Right atrium auricular region (tissue), 2 donors: ENCODE measurements at places on chromosomes 3 and 15. TPM values are rescaled to one million over a fixed set of nuclear protein-coding genes. Genes with fewer than 3 reads are reported as not detected.
A peak's percentile ranks its signal among the peaks of the same experiment; 100 is the strongest.

The SAXO2 gene
- total RNA-seq: not detected

GRCh38 chr3:170222647-170223541 lies 670 bp downstream of the PRKCI start:
- DNase-seq: no peak

The TGM4 gene
- total RNA-seq: not detected

GRCh38 chr15:29554531-29554930 lies 267.7 kb downstream of the TJP1 start:
- no peak for DNase-seq

DNA sequence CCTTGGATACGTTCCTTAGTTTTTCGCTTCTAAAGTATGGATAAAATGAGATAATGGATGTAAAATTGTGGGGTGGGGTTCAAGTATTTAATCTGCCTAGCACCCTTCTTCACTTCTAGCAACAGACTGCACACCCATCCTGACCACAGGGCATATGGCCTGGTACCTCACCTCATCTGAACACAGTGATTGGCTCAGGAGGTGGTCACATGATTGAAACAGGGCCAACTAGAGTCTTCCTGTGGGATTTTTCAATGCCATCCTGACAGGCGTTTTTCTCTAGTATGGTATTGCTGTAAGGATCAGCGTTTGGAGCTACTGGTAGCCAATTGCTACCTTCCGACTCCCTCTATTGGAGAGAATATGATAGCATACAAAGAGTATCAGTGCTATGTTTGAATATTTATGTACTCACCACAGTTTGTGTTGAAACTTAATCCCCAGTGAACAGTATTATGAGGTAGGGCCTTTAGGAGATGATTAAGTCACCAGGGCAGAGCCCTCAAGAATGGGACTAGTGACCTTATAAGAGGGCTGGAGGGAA lies 172.2 kb downstream of the PPM1L start:
- DNase-seq: no peak

DNA sequence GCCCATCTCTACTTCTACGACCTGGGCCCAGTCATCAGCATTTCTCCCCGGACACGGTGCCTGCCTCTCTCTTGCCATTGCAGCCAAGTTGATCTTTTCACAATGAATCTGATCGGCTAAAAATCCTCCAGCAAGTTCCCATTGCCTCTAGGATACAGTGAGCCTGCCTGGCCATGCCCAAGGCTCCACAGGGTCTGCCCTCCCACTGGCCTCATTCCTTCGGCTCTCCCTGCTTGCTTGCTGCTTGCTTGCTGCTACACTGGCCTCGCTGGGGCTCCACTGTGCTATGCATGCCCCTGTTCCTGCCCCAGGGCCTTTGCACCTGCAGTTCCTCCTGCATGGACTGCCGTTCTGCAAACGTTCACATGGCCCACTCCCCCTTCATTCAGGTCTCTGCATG lies 2.0 kb downstream of the ABTB1 start:
- DNase-seq: peak; percentile 47

DNA sequence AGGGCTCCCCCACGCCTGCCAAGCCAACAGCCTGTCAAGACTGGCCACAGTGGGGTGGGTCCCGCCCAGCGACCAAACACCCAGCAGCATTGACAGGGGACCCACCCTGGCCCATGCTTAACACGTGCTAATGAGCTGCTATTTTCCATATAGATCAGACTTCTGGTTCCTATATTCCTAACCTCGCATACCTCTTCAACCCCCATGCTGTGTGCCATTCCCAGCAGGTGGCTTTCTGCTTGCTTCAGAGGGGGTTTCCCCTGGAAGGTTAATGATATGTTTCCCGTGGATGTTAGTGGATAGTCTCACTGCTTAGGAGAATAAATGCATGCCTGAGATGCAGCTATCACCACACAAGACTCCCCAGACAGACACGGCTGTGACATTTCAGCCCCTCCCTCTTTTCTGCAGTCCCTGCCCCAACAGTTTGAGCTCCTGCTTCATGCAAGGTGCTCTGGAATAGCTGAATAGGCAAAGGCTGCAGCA lies 37.9 kb upstream of the MGLL start:
- no peak for DNase-seq

GRCh38 chr3:1228289-1228688 lies 135.5 kb downstream of the CNTN6 start:
- DNase-seq: no peak

DNA sequence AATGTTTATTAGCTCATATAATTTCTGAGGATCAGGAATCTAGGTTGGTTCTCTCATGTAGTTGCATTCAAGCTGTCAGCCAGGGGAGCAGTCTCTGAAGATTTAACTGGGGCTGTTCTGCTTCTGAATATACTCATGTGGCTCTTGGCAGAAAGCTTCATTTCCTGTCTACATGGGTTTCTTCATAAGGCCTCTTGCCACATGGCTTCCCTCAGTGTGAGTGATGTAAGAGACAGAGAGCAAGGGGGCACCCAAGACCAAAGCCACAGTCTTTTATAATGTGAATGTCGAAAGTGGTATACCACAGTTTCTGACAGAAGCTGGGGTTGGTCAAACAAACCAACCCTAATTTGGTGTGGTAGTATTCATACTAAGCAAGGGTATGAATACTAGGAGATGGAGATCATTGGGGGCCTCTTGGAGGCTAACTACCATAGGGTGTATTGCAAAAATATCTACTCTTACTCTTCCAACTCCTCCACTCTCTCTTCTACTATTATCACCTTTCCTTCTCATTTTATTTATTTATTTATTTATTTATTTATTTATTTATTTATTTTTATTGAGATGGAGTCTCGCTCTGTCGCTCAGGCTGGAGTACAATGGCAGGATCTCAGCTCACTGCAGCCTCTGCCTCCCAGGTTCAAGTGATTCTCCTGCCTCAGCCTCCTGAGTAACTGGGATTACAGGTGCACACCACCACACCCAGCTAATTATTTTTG lies 123.8 kb downstream of the B3GALNT1 start:
- peak; percentile 58 for DNase-seq

DNA sequence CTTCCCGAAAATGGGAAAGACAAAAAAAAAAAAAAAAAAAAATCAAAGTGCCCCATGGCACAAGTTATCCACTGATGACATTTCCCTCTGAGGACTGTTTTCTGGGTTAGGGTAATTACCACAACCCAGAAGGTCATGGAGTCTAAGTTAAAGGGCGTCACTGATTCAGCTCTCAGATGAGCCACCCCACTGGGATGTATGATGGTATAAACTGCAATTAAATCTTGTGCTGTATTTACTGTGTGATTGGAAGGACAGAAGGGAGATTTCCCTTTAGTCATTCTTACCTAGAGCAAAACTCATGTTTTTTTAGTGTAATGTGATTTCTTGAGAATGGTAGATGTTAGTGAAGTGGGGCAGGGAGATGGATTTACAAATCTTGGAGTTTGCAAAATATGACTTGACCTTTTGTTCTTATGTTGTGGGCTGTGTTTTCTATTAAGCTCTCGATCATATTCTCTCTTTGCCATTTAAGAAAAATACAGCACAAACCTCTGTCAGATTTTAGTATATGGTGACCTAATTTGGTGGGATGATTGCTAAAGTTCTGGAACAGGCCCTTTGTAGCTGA lies 244.2 kb downstream of the PTPRG start:
- DNase-seq: no peak

The SEMA6D gene
- total RNA-seq: 14.3 TPM

The TIGIT gene
- total RNA-seq: 0.67 TPM

GRCh38 chr15:92882697-92883162 lies 17.4 kb upstream of the CHD2 start:
- DNase-seq: no peak

The CTXN2 gene
- total RNA-seq: not detected

- no peak for DNase-seq
Measured at GRCh38 chr3:425079-425478, 228.5 kb downstream of the CHL1 start.

The SI gene
- not detected for total RNA-seq

GRCh38 chr15:100123611-100124010 lies 218.2 kb downstream of the ADAMTS17 start:
- no peak for DNase-seq

GRCh38 chr3:94004301-94004910 lies 24.0 kb downstream of the STX19 start:
- no peak for DNase-seq

The PAQR9 gene
- total RNA-seq: 5.7 TPM

DNA sequence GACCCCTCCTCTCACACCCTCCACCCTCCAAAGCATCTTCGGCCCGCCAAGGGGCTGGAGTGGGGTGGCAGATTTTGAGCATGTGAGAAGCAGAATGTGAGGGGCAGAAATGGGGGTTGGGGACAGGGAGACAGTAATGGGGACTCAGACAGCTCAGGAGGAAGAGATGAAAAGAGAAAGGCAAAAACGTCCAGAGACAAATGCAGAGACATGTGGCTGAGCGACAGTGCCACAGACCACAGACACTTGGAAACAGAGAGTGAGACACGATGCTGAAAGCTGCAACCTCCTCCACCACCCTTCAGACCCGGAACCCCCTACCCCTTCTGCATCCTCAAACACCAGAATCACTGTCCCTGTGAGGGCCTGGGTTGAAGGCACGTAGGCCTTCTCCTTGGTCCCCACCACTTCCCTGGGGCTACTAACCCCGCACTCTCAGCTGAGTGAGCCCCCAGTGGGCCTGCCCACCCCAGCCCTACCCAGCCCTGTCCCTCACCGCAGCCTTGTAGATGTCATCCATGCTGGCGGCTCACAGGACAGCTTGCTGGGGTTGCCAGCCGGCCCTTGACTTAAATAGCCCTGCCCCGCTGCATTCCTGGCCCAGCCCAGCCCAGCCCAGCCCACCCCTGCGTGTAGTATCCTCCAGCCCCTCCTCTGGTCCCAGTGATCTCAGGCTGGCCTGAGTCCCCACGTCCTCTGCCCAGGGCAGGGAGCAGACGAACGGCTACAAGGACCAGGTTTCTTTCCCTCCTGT lies at the start of gene TNNC1:
TNNC1 (minus strand) TSS at position 546 of the 754 bp plus-strand sequence; CDS start at position 520, 26 bp downstream.
- DNase-seq: no peak

The ALDH1A2 gene
- 38.7 TPM for total RNA-seq

The TMF1 gene
- 21.3 TPM for total RNA-seq

The GAP43 gene
- total RNA-seq: 1.7 TPM

GRCh38 chr3:12948371-12948770 lies 107.0 kb upstream of the RPL32 start:
- DNase-seq: no peak

DNA sequence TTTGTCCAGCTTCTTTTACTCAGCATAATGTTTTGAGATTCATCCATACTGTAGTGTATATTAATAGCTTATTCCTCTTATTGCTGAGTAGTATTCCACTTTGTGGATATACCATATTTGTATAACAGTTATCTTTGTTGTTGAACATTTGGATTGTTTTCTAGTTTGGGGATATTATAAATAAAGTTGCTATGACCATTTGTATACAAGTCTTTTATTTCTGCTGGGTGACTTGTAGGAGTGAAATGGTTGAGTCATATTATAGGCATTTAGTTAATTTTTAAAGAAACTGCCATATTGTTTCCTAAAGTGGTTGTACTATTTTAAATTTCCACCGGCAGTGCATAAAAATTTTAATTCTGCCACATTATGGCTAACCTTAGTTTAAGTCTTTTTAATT lies 53.4 kb downstream of the RPL39L start:
- no peak for DNase-seq

GRCh38 chr3:16600780-16601536 lies 4.3 kb downstream of the DAZL start:
- peak; percentile 84 for DNase-seq

- no peak for DNase-seq
Measured at GRCh38 chr3:144462337-144462736, 490.7 kb downstream of the DIPK2A start.

The CASR gene
- total RNA-seq: not detected

- no peak for DNase-seq
Measured at GRCh38 chr15:91787198-91787597, 66.3 kb upstream of the SLCO3A1 start.

GRCh38 chr15:29687204-29687815 lies 135.0 kb downstream of the TJP1 start:
- no peak for DNase-seq

DNA sequence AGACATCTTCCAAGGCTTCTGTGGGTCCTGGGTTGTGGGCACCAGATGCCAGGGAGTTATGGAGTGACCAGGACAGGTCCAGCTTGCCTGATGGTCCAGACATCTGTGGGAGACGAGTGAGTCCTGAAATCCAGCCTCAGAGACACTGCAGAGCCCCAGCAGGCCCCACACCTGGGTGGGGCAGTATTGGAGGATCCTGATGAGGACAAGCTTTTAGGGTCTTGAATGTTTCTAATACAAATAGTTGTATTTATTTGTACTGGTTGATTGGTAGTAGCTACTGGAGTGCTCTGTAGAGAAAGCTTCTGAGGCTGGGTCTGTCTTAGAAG lies 67.5 kb upstream of the PRR23C start:
- no peak for DNase-seq

GRCh38 chr3:110246796-110247376 lies 824.7 kb upstream of the NECTIN3 start:
- DNase-seq: no peak

- no peak for DNase-seq
Measured at GRCh38 chr3:187976365-187976900, 177.5 kb upstream of the LPP start.

The TOP2B gene
- 67.2 TPM for total RNA-seq

DNA sequence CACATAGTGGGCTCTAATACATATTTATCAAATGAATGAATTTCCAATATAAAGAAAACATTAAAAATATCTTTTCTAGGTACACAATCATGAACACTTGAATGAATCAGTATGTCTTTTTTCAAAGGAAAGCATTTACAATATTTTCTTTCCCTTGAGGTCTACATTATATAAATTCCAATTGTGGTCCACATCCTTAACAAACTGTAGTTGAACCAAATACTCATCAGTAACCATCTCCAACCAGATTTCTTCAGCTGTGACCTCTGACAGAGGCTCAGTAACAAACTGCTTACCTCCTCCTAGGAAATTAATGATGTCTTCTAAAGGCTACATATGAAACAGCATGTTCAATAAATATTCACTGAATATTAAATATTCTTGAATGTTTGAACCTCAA lies 58.8 kb downstream of the CFAP20DC start:
- no peak for DNase-seq

DNA sequence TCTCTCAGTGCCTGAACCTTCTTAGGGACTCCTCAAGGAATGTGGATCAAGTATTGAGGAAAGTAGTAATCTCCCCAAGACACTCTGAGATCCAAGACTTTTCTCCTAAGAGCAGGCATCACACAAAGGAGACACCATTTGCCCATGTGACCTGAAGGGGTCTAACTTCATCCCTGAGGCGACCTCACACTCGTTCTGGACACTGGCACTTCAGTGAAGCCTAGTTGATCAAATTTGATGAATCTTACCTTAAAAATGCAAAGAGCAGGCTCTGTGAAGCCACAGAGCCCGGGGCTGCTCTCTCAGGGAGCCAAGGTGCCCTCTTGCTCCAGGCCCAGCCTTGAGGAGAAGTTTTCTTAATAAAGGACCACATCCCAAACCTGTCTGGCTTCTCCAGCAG lies 64.3 kb downstream of the SCN11A start:
- DNase-seq: no peak

The ZPLD1 gene
- not detected for total RNA-seq

GRCh38 chr15:58492661-58493397 lies 61.0 kb downstream of the LIPC start:
- DNase-seq: no peak

- DNase-seq: no peak
Measured at GRCh38 chr15:94131875-94132274, 99.5 kb upstream of the MCTP2 start.

GRCh38 chr3:142213298-142213697 lies 12.1 kb downstream of the GK5 start:
- no peak for DNase-seq
